ENCODE measurements at places on chromosomes 16 and 17.

GRCh38 chr17:68621065-68621464, 19.9 kb upstream of the FAM20A start:
- DNase-seq, result no peak

DNA sequence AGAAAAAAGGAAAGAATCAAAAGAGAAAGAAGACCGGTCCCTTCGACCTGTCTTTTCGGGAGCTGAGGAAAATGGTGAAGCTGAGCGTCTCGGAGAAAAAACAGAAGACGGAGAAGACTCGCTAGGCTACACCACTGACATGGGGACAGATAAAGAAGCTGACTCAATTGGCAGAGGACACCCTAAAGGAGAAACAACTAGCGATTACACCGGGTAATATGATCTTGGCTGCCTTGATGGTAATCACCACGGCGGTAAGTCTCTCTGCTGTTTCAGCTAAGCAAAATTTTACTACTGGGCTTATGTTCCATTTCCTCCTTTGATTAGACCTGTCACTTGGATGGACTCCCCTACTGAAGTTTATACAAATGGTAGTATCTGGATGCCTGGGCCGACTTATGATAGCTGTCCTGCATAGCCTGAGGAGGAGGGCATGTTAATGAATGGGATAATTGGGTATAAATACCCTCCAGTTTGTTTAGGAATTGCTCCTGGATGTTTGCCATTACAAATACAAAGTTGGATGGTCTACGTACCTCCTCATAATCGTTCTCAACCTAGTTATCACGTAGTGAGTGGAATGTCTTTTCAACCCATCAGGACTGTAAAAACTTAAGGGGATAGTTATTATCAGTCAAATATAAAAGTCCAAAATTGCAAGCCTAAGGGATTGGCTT, 24.1 kb downstream of the ALOX15B start:
- no peak for DNase-seq

GRCh38 chr17:80428796-80429195, 13.8 kb downstream of the ENDOV start:
- DNase-seq, result no peak

GRCh38 chr16:80034948-80035663, 434.6 kb upstream of the MAF start:
- DNase-seq, result no peak

DNA sequence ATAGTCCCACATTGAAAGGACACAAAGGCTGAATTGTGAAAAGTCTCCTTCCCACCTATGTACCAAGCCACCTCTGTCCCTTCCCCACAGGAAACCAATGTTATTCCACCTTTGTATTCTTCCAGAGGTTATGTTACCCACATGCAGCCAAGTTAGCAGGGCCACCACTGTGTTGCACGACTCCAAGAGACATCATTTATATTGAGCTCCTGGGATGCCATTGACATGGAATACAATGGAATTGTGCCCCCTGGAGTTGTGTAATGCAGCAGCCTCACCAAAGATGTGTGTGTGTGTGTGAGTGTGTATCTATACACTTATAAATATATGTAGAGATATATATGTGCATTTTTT, 21.6 kb upstream of the MSI2 start:
- DNase-seq, result no peak

DNA sequence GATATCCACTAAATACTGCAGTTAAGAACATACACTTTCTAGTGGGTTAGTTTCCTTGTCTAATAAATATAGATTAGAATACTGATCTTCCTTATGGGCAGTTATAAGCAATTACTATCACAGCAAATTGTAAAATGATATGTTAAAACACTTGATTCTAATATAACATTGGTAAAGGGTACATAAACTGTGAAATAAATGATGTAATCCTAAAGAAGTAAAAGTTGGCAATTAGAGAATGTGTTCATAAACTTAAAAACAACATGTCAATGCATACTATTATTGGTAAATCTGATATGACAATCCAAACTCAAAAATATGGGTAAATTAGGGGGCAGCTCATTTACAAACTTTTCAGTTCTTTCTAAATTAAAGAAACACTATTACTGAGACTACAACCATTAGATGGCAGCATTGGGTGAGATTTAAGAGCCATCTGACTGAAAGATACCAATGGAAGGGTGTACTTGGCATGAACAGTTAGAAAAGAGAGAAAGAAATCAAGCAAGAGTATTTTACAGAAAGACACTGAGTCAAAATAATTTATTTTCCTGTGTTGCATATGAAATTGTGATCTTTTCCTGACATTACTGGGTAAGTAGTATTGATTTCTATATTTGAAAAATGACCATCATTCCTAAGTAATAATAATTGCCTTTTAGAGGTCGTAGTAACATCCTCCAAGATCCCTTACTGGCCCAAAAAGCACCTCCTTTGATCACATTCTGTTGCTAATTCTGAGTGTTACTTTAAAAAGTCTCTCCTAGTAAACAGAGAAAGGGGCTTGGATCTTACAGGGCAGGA, 119.6 kb downstream of the SPAG9 start:
- DNase-seq, result peak; percentile 78

DNA sequence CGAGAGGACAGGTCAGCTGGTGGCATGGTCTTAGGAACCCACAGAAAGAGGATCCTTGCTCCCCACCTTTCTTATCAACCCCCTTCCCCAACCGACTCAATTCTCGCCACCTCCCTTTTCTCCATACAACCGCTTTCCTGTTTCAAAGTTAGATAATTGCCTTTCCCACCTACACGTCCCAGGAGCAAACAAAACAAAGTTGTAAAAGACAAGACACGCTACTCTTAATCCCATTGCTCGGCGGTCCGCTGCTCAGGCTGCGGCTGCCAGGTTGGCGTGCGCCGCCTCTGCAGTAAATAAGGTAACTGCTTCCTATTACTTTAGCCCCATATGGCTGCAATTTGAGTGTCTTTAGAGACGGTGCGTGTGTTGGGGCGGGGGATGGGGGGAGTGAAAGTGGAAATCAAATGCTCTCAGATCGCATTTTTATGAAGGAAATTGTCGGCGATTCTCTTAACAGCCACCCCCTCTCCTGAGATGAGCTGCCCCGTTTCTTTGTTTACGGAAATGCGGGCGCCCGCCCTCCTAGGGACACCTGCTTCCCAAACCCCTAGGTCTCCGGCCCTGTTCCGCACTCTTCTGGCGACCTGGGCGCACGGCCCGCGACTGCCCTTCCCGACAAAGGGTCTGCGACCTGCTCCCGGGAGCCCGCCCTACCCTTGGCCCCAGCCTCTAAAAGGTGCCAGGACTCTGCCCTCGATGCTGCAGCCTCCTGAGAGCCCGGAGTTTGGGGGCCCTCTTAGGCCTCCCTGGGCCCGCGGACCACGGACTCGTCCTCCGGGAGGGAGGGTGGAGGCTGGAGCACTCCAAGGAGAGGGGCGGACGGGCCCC, 3.7 kb upstream of the CBX8 start:
- peak; percentile 49 for DNase-seq

- DNase-seq, result no peak
Observed at GRCh38 chr16:55746081-55746480, 86.8 kb downstream of the CES1 start.

- peak; percentile 7 for DNase-seq
Observed at GRCh38 chr16:59044616-59045015, 310.5 kb upstream of the GOT2 start.

GRCh38 chr17:45247429-45248131, 14.3 kb downstream of the SPATA32 start:
- peak; percentile 77 for DNase-seq

DNA sequence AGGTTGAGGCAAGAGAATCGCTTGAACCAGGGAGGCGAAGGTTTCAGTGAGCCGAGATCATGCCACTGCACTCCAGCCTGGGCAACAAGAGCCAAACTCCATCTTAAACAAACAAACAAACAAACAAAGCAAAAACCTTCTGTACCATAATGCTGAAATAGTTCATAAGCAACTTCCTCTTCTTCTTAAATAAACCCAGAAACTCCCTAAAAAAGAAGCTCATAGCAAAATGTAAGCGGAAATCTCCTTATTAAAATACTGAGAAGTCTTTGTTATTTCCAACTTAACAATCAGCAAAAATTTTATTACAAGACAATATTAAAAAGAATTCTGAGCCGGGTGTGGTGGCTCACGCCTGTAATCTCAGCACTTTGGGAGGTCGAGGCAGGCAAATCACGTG, 82.8 kb downstream of the FBXL20 start:
- no peak for DNase-seq

- DNase-seq, result no peak
Observed at GRCh38 chr16:79217375-79218011, 383.0 kb downstream of the MAF start.

DNA sequence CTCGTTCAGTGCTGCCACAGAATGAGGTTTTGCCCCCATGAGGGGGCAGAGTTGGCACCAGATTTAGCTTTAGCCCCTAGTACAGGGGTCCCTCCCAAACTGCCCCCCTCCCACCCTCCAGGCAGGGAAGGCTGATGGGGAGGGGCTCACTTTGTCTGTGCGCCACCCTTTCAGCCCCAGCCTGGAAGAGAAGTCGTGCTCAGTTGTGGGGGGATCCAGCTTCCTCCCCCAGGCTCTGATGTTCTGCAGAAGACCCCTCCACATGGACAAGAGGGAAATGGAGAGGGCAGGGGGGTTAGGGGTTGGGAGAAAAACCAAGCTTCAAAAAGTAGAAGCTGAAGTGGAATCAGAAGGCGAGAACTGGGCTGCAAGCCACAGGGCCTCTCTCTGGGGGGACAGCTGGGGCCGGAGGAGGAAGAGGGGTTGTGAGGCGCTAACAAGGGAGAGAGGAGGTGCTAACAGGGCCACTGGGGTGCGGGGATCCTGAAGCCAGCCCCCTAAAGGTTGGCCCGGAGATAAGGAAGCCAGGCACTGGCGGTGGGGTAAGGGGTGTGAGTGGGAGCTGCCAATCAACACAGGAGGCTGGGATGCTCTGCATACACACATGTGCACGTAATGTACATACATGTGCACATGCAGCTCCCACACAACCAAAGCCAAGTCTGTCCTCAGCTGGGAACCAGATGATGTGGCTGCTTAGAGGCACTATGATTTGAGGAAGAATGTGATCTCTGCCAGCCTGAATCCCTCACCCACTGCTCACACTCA, 7.0 kb upstream of the TMEM92 start:
- peak; percentile 68 for DNase-seq

DNA sequence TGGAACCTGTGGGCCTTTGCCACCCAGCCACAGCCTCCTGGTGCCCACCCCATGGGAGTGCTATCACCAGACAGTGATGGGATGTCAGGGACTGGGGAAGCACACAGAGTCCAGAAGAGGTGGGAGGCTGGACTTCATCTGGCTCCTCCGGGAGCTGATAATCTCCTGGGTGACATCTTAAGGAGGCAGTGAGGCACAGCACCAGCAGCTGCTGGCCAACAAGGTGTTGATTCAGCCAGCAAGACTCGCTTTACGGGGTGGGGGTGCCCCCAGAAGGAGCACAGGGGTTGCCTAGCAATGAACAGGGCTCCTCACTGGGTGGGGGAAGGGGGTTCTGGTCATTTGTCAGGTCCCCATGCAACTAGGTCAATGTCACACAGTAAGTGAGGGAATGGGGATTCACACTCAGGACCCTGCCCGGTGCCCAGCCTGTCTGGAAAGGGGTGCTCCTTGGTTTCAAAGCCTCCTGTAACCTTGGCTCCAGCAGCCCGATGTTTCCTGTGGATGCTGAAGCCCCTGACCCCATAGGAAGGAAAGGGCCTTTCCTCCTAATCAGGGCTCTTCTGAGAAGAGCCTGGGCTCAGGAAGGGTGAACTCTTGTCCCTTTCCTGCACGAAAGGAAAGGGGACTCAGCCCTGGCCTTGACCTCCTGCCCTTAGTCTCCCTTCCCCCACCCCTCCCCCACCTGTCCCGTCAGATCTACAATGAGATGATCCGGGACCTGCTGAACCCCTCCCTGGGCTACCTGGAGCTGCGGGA, 17.7 kb downstream of the KIF19 start:
- DNase-seq, result no peak

DNA sequence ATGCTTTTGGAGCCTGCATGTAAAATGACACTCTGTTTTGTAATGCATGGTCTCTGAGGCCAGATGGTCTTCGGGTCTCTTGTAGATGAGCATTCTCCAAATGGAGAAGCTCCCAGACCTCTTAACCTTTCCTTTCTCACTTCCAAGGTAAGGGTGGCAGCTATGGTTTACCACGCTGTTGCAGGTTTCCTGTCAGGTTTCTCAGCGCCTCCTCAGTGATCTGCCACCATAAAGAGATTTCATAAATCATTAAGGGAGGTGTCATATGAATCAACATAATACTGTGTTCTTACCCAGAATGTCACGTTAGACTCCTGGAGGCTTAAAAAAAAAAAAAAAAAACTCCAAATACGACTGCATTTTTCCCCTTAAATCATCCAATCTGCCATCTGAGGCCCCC, 787.4 kb upstream of the EEF2KMT start:
- DNase-seq, result no peak

- DNase-seq, result no peak
Observed at GRCh38 chr17:74332763-74333283, 6.8 kb downstream of the KIF19 start.

DNA sequence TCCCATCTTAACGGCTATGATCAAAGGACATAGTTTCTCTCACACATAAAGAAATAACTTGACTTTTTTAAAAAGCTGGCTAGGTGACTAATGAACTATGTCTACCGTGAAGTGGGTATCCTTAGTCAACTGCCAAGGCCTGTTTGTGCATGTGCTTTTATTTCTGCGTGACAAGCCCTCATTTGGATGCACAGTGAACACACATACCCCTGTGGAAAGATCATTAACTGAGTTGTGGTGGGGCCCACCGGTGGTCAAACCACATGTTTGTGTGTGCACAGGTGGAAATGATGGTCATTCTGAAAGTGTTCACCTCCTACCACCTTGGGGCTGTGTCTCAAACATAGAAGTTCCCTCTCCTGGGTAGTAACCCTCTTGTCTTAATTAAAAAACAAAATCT, 256.1 kb upstream of the SALL1 start:
- DNase-seq, result no peak

DNA sequence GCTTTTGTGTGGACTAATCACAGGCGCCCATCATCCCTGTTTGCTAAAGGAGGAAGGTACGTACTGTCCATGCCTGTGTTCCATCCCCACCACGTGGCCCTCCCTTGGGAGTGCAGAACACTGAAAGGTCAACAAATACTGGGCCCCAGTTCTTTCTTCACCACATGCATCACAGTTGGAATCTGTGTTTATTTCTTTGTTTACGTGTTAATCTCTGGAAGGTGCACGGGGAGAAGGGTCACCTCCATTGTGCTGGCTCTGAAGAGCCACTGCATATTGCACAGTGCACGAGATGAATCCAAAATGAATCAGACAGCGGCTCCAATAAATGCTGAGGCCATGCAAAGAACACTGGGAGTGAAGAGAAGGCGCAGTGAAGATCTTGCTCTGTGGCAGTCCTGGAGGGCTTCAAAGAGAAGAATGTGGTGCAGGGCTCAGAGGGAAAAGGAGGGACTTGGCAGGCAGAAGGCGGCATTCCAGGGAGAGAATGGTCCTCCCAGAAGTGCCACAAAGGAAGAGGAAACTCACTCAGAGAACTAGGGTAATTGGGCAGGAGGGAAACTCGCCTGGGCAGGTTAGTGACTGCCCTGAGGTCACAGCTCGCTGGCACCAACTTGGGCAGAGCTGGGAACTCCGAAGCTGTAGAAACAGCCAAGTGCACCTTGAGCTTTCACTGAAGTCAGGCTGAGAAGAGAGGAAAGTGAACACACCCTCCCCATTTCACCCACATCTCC, 3.7 kb downstream of the RPH3AL start:
- peak; percentile 13 for DNase-seq

GRCh38 chr16:4364196-4365013, 7.2 kb upstream of the VASN start:
- DNase-seq, result no peak

- DNase-seq, result no peak
Observed at GRCh38 chr17:59370593-59371299, 39.3 kb downstream of the YPEL2 start.
